Stimulated activated CD8-positive, alpha-beta memory T cell treated with anti-CD3 and anti-CD28 coated beads, Interleukin-4, amount 100 ng/mL, for 4 hours (primary cell): ENCODE measurements at places on chromosomes 2 and 18.

DNA sequence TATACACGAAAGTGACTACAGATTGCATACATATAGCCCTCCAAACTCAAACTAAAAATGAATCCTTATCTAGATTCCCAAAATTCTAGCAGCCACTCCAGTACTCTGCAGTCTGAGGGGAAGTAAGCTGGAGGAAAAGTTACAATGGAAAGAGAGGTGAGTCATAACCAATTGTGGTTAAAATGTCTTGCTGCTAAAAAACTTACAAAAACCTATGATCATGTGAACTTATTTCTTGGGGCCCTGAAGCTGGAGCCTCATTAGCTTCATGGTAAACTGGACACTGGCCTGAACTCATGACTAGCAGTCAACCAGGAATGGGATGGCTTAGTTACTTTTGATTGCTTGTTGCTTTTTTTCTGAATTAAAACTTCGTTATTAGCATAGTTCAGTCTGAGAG is 175.9 kb downstream of the SLC4A3 start:
- no peak for DNase-seq

DNA sequence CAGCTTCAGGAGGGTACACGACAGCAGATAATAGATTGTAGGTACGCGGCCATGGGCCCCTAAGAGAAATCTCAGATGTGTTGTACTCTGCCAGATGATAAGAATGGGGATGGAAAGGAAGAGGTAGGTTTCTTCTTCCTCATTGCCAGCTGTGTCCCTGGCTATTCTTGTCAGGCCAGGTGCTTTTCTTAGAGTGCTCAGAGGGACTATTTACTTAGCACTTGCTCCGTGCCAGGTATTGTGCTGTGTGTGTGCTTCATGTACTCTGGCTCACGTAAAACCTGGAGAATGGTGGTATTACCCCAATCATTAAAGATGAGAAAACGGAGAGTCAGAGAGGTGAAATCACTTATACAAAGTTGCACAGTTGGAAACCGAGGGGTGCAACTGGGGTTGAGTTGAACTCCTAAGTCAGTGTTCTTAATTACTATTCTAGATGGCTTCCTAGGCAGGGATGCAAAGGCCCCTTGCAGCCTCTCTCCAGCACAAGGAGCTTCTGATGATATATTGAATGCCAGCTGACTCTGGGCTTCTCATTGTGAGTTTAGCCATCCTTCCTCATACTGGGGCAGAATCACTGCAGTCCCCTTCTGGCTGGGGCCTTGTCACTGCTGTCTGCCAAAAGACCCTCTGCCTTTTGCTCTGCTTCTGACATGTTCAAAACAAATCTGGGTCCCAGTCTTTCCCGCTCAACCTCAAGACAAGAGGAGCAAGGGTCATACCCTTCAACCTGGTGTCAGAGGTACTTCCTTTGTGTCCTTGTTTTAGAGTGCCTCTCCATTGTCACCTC is 60.7 kb downstream of the LYPD1 start:
- no peak for DNase-seq

- DNase-seq, result no peak
These were observed 18.7 kb upstream of the MCM6 start for GRCh38 chr2:135894930-135895329.

DNA sequence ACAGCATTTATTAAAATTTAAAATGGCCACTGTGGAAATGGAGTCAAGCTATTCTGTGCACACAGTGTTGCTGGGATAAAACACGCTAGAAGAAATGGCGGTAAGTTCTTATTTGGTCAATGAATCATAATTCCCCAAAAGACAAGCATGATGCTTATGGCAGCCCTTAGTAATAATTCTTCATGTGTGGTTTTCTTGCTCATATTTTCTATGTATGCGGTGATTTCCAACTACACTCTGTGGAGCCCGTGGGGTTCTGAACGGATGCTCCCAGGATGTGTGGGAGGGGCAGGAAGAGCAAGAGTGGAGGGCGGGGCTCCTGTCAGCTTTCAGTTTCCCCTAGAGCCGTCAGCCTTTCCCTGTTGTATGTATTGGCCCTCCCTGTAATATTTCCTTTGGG is 91.7 kb upstream of the RMDN2 start:
- peak; percentile 61 for DNase-seq

DNA sequence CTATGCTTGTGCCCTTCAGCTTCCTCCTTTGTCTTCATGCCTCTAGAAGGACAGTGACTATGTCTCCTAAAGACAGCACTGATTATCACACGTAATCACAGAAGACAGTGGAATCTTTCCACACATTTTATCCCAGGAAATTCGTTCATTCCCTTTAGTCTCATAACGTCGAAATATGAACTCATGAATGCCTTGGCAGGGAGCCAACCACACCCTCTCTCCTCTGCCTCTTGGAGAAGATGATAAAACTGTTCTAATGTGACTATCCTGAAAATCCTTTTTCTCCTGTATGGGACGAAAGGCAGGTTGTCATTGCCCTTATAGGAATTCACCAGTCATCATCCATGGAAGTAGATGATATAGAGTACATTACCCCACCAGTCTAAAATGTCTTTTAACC is 726.6 kb upstream of the FANCL start:
- DNase-seq, result no peak

GRCh38 chr2:48601349-48601748 is 16.3 kb upstream of the GTF2A1L start:
- DNase-seq, result no peak

DNA sequence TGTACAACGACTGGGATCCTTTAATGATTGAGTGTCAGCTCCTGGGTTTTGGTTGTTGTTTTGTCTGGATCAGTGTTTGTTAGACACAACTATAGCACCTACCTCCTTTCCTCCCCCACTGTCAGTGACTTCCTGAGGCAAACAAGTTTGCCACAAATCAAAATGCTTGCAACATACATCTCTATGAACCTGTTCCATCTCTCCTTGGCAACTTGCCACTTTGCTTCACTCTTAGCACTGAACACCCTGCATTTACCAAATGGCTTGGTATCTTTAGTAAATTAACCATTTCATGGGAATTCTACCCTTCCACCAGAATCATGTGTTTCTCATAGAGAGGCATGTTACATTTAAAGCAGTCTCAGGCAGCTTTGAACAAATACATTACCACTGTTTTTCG is 301.1 kb upstream of the TANK start:
- no peak for DNase-seq

DNA sequence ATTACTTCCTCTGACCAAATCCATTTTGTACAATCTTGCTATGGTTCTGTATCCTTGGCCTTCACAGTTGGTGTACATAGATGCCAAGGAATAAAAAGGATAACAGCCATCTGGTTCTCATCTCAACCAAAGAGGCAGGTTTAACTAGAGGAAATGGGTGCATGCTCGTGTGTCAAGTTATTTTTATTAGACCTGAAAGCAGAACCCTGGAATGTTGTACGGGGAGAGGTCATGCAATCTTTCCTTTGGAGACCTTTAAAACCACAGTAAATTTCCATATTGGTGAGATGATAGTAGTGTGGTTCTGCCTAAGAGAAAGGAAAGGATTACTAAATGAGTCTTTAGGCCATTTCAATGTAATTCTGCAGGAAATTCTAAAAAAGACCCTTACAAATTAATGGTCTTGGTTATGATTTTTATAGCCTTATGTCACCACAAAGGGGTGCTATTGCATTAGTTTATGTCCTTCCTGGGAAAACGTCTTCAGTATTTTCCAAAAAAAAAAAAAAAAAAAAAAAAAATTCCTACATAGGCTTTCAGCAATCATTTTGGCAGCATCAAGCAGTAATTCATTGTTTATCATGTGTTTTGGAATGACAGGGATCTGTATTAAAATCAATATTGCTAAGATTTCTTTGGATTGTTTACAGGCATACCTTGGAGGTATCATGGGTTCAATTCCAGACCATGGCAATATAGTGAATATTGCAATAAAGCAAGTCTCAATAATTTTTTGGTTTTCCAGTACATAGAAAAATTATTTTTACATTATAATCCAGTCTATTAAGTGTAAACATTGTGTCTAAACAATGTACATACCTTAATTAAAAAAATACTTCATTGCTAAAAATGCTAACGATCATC is 270.8 kb downstream of the NYAP2 start:
- no peak for DNase-seq

GRCh38 chr2:239206042-239206441 is 194.8 kb downstream of the HDAC4 start:
- DNase-seq, result no peak

- no peak for DNase-seq
These were observed 54.0 kb upstream of the CYP1B1 start for GRCh38 chr2:38129987-38130386.

DNA sequence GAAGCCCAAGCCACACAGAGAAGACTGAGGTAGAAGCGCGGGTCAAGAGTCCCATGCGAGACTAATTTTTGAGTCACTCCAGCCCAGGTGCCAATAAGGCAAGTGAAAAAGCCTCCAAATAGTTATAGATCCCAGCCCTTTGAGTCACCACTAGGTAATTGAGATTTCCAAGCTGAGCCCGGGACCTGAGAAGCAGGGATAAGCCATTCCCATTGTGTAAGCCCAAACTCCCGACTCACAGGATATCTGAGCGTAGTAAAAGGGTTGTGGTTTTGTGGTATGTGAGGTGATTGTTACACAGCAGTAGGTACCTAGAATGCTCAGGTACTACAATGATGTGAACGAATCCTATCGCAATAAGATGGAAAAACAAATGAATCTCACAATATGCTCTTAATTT is 560.7 kb downstream of the DSC3 start:
- no peak for DNase-seq

DNA sequence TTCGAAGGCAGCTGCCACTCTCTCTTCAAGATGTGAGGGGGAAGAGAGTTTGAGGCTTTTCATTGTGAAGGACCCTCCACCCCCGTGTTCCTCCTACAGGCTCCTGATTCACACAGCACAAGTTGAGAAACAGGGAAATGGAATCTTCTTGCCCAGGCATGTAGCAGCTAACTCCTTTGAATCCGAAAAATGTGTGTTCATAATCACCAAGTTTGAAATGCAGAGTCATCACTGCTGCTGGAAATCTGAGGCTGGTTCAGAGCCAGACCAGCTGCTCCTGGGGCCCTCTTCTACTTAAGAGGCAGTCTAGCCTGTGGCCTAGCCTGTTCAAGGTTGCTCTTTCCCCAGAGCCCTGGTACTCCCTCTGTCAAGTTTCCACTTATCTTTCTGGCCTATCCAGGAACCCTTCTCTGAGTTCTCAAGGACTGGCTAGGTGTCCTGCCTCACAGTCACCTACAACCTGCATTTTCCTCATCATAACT is 166.4 kb downstream of the TMEM247 start:
- no peak for DNase-seq

GRCh38 chr18:74977041-74977440 is 231.9 kb downstream of the PTGR3 start:
- DNase-seq, result no peak

DNA sequence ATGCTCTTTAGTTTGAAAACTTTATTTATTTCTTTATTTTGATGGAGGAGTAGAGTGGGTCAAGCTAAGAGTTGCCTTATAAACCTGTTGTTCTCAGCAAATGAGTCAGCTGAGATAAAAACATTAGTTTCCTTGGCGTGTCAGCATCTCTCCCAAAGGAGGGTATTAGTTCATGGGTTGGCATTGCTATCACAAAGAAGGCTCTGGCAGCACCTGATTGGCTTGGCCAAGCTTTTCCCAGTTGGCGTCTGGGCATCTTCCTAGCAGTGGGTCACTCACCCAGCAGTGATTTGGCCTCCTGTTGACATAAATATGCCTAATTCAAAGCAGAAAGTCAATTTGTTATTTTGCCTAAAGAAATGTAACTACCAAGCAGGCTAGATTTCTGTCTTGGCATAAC is 200.7 kb upstream of the TNP1 start:
- no peak for DNase-seq

GRCh38 chr2:11784747-11785610 is 38.5 kb downstream of the LPIN1 start:
- peak; percentile 16 for DNase-seq

DNA sequence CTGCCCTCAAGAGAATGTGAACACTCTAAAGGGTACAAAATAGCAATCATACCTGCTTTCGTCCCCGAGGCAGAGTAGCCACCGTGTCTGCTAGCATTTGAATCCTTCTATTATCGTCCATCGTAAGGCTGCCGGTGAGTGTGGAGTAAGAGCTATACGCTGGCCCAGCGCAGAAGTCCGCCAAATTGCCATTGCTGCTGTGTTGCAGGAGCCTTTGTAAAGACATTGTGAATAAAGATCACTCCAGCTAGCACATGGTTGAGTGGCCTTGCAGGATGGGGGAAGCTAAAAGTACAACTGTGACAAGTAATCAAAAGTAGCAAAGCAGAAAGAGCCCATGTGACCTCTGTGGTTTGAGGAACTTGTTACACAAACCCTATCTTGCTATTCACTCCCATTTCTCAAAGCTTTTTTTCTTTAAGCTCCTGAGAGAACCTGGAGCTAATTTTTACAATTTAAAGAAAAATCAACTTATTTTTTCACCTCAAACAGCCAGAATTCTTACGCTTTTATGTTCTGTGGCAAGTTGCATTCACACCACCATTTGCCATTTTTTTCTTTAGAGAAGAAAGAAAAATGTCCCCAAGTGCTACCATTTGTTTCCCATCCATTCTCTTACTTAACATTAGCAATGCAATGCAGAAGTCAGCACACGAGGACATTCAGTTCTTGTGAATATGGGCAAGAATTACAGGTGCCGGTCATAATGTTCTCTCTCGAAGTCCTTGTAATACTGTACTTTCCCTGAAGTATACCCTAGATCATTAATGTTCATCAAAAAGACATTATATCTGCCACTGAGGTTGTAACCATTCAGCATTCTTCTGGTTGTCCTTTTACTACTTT is at the start of gene CYTIP:
Gene CYTIP, minus strand, starts transcription at position 295 of the 846 bp plus-strand sequence. Its CDS starts 69 bp downstream, at position 226.
- DNase-seq, result no peak
